Activated T-helper 1 cell treated with Interleukin-2 at 50 U/mL for 16 hours (primary cell): ENCODE measurements at places on chromosomes 4 and X.

DNA sequence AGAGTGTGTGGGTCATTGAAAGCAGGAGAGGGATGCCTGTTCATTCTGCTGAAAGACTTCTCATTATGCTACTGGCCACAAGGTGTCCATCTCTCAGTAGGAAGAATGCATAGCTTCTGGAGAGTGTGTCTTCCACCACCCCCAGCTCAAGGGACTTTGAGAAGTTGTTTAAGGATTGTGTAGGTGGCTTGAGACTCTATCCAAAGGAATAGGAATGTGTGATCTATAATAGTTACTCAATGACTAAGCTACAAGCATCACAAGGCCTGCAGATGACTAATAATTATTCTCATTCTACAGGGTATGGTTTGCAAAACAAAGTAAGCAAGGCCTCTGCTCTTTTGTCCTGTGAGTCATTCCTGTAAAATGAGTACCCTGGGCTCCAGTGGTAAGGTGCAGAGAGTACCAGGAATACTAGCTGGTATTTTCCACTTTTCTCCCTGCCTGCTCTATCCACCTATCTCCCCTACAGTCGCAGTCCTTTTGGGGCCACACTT is 279.8 kb upstream of the BOD1L1 start:
- DNase-seq = no peak

DNA sequence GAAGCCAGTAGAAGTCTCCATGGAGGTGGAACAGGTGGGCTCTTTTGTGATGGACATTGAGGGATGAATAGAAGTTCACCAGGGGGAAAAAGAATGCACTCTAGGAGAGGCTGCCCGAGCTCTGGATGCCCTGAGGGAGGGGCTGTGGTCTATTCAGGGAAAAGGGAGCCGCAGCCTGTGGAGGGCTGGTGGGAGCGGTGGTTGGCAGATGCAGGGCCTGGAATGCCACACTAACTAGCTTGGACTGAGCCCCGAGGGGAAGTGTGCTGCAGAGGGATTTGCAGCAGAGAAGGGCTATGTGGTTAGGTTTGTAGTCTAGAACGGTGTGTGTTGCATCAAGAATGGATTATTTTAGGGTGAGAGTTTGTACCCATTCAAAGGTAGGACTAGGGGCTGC is 29.5 kb upstream of the PSAPL1 start:
- no peak for DNase-seq

DNA sequence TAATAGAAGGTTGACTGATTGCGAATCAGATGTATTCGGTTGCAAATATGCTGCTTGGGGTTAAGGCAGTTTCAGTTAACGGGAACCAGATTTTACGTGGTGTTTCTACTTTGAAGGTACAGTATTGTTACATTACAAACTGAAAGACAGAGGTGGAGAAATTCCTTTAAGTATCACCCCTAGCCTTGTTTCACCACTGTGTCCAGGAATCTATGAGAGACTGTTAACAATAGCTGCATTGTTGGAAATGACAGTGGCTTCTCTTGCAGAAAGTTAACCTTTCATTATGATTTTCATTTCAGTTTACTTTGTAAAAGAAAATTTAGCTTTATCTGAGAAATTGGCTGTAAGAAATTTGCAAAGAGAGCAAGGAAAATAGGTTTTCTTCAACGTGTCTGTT is 2.6 kb downstream of the CDKL5 start:
- no peak for DNase-seq

DNA sequence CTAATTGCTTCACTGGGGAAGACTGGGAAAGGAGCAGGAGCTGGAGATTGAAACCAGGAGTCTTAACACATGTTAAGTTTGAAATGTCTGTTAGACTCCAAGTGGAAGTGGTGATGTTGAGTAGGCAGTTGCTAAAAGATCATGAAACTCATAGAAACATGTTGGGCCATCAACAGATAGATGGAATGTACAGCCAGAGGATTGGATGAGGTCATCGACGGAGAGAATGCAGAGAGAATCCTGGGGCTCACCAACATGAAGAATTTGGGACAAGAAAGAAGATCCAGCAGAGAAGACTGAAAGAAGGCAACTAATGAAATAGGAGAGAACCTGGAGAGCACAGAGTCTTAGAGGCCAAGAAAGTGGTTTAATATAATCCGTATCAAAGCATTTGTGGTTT is 19.4 kb upstream of the TSPAN5 start:
- no peak for DNase-seq

DNA sequence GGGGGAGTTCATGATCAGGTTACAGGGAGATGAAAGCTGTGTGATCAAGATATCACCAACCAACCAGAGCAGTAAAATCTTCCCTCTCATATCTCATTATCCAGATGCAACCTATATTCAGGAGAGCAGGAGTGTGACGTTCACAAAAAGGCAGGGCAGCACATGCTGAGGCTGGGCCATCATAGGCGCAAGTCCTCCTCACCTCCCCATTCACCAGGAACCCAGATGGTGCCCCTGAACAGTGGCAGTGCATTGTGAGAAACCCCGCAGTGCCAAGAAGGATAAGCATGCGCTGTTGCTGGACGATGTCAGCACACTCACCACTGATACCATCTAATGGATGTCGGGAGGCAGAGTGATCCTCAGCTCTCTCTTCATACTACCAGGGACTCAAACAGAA is 170.9 kb downstream of the COL25A1 start:
- DNase-seq = no peak

DNA sequence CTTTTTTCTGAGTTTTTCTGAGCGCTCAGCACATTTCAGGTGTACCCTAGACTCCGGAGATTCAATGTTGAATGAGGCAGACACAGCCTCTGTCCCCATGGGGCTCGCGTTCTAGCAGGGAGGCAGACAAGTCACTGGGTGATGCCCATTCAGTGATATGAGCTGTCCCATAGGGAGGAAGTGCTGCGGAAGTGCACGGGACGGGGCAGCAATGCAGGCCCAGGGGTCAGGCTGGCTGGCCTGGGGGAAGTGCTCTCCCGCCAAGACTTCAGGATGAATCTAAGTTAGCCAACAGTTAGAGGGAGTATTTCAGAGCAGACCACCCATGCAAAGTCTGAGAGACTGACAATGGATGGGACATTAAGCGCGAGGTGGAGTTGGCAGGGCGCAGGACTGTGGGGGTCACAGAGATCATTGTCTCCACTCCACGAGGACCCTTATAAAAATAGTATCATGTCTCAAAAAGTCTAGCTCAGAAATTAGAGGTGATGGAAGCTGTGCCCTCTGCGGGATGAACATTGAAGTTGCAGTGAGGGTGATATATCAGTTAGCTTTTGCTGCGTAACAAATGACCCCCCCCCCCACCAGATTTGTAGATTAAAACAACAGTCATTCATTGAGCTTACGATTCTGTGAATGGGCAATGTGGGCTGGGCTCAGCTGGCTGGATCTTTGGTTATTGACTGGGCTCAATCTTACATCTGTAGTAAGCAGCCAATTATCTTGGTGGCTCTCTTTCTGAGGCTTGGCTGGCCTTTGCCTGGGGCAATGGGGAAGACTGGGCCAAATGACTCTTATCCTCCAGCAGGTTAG is 16.4 kb downstream of the PSAPL1 start:
- no peak for DNase-seq

GRCh38 chrX:13854003-13854402 is 37.1 kb upstream of the GPM6B start:
- no peak for DNase-seq

- no peak for DNase-seq
Observed at GRCh38 chr4:107791902-107792301, 32.8 kb upstream of the SGMS2 start.

DNA sequence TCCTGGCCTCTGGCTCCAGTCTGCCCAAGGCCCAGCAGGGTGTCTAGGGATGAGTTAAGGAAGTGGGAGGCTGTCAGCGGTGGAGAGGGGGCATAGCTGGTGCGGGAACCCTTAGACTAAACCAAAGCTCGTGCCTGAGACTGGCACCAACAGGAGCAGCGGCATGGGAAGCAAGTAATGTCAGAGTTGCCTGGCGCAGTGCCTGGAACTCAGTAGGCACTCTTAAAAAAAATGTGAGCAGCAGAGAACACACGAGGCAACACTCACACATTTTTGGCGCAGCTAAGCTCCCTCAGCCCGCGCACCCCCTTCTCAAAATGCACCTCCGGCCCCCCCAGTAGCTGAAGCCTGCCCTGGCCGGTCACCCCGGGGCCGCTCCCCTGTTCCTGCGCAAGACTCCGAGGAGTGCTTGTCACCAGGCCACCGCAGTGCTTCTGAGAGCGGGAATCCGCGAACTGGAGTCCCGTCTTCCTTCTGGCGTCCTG is 583 bp downstream of the GABRE start:
- DNase-seq = no peak

DNA sequence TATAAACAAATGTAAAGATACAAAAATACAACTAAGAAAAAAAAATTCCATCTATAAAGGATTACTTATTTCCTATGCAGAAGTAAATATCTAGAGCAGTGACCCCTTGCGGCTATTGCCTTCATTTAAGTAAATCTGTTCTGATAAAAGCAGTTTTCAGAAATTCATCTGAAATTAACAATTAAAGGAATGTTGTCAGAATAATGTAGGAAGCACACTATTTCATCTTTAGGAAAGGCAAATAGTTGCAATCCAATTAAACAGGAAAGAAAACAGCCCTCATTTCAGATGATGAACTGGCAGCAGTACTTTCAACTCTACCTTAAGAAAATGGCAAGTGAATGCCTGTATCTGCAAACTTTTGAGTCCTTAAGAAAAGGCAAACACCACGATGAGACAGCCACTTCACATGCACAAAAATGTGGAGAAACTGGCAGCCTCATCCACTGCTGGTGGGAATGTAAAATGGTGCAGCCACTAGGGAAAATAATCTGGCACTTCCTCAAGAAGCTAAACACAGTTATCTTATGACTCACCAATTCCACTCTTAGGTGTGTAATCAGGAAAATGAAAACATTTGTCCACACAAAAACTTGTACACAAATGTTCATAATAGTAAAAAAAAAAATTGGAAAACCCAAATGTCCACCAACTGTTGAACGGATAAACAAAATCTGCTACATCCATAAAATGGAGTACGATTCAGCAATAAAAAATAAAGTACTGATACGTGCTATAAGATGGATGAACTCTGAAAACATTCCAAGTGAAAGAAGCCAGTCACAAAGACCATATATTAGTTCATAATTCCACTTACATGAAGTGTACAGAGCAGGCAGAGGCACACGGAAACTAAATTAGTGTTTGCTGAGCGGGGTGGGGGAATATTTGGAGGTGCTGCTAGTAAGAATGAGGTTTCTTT is 2.0 kb upstream of the THAP9 start:
- DNase-seq = no peak

DNA sequence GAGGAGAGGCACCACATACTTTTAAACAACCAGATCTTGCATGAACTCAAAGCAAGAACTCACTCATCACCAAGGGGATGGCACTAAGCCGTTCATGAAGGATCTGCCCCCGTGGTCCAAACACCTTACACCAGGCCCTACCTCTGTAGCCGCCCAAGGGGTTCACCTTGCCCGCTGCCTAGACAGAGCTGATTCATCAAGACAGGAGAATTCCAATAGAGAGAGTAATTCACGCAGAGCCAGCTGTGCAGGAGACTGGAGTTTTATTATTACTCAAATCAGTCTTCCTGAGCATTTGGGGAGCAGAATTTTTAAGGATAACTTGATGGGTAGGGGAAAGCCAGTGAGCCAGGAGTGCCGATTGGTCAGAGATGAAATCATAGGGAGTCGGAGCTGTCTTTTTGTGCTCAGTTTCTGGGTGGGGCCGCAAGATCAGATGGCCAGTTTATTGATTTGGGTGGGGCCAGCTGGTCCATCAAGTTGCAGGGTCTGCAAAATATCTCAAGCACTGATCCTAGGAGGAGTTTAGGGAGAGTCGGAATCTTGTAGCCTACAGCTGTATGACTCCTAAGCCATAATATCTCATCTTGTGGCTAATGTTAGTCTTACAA is 364.7 kb downstream of the PCDH7 start:
- DNase-seq = no peak

GRCh38 chr4:664713-665231 is 9.3 kb downstream of the ATP5ME start:
- DNase-seq = no peak

DNA sequence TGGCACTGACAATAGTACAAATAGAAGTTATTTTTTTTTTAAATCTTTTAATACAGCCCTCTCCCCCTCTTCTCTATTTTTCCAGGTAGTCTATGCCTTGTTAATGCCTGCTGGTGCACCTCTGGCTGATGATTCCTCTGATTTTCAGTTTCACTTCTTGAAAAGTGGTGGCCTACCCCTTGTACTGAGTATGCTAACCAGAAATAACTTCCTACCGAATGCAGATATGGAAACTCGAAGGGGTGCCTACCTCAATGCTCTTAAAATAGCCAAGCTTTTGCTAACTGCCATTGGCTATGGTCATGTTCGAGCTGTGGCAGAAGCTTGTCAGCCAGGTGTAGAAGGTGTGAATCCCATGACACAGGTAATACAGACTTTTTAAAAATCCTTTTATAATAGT is 99.1 kb downstream of the USP9X start:
- DNase-seq = no peak

DNA sequence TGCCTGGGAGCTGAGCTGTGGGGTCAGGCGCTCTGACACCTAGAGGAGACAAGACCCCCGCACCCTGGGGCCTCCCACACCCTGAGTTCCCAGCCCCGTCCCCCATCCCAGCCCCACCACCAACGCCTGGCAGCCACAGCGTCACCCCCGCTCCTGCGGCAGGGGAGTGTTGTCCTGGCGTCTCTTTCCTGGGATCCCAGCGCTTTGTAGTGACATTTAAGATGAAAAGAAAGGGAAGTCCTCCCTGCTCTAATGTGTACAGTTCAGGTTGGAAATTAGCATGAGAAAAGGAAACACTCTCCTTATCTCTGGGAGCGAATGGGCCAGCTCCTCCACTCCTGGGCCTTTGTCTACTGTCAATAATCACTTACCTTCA is 112.1 kb downstream of the FAM53A start:
- no peak for DNase-seq

GRCh38 chr4:37673538-37674192 is 12.5 kb downstream of the RELL1 start:
- no peak for DNase-seq

- no peak for DNase-seq
Observed at GRCh38 chrX:110692866-110693265, 102.8 kb downstream of the CHRDL1 start.

DNA sequence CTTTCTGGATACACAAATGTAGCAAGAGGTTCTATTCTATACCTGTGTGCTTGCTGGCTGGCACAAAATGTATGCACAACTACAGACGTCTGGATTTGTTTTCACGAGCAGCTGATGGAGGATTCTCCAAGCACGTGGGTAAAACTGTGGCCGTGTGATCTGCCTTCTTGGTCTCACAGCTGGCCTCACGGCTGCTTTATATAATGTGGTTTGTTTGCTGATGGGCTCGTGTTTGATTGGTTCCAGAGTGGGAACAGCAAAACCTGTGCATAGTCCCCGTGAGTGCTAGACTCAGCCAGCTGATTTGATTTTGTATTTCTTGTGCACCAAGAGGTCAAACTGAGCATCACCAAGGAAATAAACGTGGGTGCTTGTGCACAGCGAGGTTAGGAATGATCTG is 262.6 kb upstream of the RPS6KA3 start:
- no peak for DNase-seq

GRCh38 chr4:130035391-130035790 is 939.4 kb downstream of the C4orf33 start:
- no peak for DNase-seq

- no peak for DNase-seq
Observed at GRCh38 chr4:152454398-152455011, 81.4 kb downstream of the FBXW7 start.
